Panc1 (cell line): ENCODE measurements at places on chromosomes 12 and 14. TPM values are rescaled to one million over a fixed set of nuclear protein-coding genes. Genes with fewer than 3 reads are reported as not detected.

DNA sequence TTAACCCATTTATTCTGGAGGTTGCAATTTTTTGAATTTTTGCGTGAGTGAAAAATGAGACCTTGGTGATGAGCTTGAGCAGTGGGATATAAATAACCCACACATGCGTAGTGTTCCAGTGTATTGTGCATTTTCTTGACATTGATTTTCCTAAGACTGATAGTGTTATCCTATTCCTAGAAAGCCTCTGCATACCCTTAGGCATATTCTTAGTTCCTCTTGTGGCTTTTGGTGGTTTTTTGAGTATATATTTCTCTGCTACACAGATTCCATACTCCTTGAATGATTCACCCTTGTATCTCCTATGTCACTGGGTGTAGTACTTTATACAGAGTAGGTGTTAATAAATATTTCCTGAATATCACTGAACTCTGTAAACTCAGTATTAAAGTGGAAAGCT, 363.4 kb upstream of the PDE3A start:
- no peak for DNase-seq

GRCh38 chr12:12823300-12823699, 10.2 kb downstream of the DDX47 start:
- DNase-seq = no peak

GRCh38 chr14:70514168-70515069, 20.4 kb downstream of the ADAM20 start:
- no peak for DNase-seq

GRCh38 chr12:44503329-44503728, 372.8 kb downstream of the NELL2 start:
- no peak for DNase-seq

DNA sequence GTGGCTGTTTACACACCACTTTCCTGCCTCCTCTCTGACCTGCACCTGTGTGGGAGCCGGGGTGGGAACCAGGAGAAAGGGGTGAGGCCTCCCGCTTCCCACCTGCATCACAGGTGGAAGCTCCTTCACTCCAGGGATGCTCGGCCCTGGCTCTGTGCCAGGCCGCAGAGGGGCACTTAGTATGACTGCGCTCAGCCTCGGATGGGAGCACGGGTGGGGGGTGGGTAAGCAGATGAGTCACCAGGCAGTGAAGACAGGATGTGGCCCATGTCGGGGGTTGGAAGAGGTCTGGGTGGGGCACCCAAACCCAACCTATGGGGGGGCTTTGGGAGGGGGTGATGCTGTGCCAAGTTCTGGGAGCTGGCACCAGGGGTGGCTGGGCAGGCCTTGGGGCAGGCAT, 7.4 kb upstream of the CYP46A1 start:
- DNase-seq = no peak

GRCh38 chr12:27499377-27499776, 24.6 kb upstream of the PPFIBP1 start:
- no peak for DNase-seq

DNA sequence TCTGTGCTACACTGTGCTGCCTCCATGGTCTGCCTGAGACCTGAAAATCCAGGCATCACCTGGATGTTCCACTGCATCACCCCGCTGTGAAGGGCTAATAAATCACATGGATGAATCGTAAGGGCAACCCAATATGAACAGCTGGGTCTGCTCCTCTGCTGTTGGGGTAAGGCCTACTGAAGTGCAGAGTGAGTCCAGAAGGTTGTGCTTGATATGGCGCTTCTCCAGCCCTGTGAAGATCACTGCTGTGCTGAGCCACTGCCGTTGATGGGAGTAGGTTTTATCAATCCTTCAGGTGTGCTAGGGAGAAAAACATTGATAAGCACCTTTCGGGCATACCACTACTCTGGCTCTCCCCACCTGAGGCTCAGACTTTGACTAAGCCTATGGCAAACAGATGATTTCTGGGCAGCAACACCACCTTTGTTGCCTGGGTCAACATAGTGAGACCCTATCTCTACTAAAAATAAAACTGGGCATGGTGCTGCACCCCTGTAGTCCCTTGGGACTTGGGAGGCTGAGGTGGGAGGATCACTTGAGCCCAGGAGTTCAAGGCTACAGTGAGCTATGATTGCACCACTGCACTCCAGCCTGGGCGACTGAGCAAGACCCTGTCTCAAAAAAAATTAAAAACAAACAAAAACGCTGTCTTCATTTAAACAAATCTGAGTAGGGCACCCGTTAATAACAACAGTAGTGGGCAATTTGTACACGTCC, 1.7 kb downstream of the ACVRL1 start:
- DNase-seq = no peak

DNA sequence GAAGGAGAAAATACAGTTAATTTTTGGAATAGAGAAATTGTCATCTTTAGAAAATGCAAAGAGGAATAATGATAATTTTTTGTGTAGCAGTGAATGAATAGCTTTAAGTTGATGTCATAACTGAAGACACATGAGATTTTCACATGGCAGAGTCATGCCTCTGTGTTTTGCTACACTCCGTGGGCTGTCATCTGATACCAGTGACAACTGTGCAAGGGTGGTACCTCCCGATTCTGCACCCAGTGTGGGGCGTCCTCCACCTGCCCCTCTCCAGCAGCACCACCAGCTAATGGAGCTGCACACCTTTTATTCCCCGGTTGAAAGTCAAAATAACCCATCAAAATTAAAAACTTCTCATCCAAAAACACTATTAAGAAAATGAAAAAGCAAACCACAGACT, 47.2 kb downstream of the ANKRD9 start:
- DNase-seq = no peak

TMPRSS12 gene
- total RNA-seq = not detected

STON2 gene
- 0.36 TPM for total RNA-seq

TSHR gene
- total RNA-seq = not detected

BEGAIN gene
- 26.5 TPM for total RNA-seq
